Activated CD4-positive, alpha-beta T cell treated with anti-CD3 and anti-CD28 coated beads, Interleukin-2, amount 50 U/mL, for 1 hour (primary cell): ENCODE measurements at places on chromosomes 13 and 19.
A peak's percentile ranks its signal among the peaks of the same experiment; 100 is the strongest.

DNA sequence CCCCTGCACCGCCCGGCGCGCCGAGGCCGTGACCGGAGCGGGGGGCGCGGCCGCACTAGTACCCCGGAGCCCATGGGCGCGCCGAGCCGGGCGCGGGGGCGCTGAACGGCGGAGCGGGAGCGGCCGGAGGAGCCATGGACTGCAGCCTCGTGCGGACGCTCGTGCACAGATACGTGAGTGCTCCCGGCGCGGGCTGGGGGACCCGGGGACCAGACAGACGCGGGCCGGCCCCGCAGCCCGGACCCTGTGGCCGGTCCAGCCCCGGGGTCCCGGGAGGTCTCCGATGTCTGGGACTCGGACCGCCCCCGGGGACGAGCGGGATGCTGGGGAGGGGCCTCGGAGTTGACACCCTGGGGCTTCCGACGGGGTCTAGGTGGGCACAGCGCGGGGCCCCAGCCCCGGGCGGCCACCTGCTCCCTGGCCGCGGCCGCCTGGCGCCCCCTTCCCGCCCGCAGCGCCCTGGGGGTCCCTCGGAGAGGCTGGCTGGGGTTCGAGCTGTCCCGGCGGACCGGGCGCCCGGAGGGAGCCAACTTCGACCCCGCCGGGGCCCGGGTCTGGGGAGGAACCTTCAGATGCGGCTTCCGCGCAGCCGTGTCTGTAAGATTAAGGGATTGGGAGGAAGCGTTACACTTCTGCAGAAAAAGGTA is 568 bp downstream of the ATP11A start:
- DNase-seq: peak; percentile 11

DNA sequence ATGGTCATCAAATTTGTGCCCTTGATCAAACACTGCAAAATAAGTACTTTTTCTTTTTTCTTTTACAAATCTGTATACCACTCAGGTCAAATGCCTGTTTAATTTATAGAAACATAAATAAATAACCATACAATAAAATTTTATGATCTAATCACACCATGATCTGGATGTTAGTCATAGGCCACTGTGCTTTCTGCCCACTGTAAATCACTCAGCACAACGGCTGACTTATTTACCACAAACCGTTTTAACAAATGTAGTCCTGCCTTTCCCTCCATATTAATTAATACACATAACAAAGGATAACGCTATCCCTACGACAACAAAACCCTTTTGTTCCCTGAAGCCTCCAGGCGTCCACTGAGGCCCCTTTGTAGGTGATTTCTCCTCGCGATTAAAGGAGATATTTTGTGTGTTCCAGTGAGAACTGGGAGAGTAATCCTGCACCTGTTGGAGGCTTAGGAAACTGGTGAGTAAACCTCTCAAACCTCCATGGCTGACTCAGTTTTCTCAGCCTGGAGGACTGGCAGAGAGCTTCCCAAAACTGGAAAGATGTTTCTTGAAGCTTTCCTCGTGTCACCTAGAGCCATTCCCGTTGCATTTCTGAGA is 477.1 kb upstream of the SGCG start:
- DNase-seq: no peak

DNA sequence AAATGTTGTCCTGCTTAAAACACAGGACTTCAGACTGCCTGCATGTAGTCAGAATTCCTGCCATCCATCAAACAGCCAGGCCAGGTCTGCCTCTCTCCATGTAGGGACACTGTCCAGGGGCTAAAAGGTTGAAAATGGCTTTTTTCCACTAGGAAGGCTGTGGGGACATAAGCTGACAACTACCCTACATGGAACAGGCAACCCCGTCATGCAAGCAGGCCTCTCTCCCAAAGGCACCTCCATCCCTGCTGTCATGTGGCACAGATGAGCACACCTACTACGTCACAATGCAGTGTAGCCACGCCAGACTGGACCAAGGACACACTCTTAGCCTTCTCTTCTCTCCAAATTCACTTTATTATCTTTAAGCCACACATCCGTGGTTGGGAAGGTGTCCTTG is 40.8 kb downstream of the LATS2 start:
- no peak for DNase-seq

DNA sequence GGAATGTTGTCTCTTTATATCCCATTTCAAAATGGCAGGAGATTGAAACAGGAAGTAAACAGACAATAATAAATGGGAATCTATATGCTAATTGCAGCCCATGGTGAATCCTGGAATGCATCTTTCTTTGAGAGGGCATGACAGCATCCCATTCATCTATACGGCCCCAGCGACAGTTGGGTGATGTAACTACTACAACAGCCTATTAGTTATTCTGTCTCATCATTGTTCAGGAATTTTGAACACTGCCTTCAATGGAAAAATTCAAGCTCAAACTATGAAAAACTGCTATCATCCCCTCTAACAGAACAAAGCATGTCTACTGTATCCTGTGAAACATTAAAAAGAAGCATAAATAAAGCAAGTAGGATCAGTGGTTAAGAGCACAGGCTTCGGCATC is 262.1 kb downstream of the DCT start:
- no peak for DNase-seq

DNA sequence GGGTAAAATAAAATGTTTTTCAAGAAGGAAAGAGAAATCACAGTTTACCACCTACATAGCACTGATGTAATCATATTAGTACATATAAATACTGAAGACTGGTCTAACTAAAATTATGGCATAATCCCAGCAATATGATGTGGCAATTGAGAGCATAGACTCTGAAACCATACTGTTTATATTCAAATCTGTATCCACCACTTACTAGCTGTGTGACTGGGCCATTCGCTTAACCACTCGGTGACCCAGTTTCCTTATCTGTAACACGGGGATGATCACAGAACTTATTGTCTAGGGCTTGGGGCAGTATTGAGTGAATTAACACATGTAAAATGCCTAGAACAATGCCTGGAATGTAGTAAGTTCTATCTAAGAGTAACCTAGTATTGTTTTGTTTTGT is 13.1 kb upstream of the GTF3A start:
- DNase-seq: no peak

DNA sequence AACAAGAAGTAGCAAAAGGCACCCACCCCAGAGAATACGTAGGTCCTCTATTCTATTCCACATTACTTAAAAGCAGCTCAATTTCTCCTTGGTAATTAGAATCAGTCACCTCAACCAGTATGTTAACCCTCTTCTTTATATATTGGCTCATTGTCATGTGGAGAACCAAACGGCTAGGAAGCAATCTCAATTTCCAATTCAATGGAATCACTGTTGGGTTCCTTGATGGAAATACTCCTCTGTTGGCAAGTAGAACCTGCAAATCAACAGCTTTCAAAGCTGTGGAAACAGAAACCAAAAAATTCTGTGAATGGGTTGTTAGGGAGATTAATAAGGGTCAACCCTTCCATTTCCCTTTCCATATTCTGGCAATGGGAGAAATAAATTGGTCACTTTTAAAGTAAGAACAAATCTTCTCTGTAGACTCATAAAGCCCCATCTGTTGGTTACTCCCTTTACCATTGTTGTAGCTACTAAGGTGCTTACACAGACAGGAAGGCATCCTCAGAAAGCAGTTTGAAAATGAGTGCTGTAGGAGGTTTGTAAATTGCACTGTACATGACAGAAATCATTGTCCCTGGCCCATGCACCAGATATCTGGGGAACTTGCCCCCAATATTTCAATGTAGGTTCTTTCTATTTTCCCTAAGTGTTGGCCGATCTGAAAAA is 138.6 kb upstream of the UFM1 start:
- DNase-seq: no peak

GRCh38 chr19:50910722-50911121 is 473 bp downstream of the KLK4 start:
- DNase-seq: no peak

- DNase-seq: peak; percentile 75
Observed at GRCh38 chr19:49506575-49507105, 5.8 kb upstream of the FCGRT start.

DNA sequence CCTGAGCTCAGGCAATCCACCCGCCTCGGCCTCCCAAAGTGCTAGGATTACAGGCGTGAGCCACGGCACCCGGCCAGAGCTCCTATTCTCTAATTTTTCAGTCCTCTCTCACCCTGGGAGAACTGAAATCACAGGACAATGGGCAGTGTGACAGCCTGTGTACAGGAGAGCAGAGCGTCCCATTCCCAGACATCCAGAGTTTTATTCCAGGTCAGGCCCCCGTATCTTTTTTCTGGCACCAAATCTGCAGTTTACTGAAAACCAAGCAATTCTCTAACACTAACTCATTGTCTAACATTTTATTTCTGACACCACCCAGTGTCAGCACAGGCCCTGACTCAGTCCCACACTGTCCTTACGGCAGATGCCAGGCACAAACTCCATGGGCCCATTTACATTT is 6.7 kb downstream of the ZNF708 start:
- no peak for DNase-seq

GRCh38 chr13:46386392-46387063 is 524 bp downstream of the RUBCNL start:
- no peak for DNase-seq

GRCh38 chr13:41668130-41668757 is 210.9 kb downstream of the RGCC start:
- DNase-seq: no peak

DNA sequence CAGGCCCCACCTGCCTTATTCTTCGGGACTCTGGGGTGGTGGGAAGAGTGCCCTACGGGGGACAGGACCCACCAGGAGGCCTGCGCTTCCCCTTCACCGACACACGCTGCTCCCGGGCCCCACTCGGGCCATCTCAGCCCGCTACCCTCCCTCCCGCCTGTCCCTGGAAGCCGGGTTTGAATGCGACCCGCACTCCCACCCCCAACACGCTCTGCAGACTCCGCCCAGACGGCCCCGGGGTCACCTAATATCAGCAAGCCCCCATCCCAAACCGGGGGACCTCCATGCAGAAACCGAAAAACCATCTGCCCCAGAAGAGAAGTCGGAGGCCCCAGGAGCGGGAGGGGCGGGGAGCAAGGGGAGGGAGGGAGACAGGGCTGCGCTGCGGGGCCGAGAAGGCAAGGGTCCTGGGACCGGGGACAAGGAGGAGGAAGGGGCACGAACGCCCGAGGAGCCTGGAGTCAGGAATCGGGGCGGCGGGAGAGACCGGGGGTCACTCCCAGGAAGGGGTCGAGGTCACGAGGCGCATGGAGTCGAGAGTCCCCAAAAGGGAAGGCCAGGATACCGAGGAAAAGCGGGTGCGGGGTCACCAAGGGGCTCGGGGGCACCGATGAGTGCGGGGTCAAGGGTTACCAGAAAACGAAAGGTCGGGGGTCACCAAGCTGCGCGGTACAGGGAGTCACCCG is 766 bp downstream of the SBNO2 start:
- no peak for DNase-seq

- DNase-seq: peak; percentile 4
Observed at GRCh38 chr19:52170863-52171320, 529 bp downstream of the ZNF836 start.

GRCh38 chr13:35388441-35389355 is 87.8 kb downstream of the MAB21L1 start:
- DNase-seq: no peak

- DNase-seq: no peak
Observed at GRCh38 chr13:77492982-77493381, 42.5 kb upstream of the SCEL start.

DNA sequence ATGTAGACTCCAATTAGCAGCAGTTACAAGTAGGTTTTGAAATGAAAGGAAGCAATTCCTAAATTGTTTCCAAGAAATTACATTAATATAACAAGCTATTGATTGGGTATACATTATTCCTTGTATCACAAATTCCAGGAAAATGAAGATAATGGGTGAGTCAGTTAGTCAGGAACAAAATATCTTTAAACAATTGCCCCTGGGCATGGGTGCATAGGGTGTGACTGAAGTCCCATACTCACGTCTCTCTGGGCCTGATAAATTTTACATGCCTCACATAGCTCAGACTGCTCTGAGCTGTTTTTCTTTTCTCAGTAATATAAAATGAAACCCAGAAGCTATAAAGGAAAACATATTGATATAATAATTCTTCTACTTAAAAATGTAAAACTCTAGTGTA is 87.8 kb downstream of the FNDC3A start:
- DNase-seq: no peak

GRCh38 chr19:5953030-5953589 is 24.8 kb downstream of the RANBP3 start:
- no peak for DNase-seq

DNA sequence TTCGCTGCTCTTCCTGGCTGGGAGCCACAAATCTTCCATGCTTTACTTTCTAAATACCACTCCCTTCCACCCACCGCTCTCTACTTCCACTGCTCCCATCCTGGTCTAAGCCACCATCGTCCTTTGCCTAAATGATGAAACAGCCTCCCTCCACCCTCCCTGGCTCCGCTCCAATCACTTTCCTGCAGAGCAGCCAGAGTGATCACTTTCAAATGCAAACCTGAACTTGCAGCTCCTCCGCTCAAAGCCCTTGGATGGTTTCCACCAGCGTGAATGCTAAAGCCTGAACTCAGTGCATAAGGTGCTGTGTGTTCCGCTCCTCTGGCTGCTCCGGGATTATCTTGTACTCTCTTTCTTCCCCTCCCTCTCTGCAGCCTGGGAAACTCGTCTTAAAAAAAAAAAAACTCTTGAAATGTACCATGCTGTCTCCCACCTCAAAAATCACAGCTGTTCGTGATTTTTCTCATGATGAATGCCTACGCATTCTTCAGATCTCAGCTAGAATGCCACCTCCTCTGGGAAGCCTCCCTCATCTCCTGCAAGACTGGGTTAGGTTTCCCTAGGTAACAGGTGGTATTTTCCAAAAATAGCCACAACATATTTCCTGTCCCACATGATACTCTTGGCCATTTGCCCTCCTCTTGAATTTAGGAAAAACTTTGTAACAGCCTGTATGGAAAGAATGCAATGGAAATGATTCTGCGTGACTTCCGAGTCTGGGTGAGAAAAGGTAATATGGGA is 3.7 kb upstream of the SIN3B start:
- DNase-seq: no peak

DNA sequence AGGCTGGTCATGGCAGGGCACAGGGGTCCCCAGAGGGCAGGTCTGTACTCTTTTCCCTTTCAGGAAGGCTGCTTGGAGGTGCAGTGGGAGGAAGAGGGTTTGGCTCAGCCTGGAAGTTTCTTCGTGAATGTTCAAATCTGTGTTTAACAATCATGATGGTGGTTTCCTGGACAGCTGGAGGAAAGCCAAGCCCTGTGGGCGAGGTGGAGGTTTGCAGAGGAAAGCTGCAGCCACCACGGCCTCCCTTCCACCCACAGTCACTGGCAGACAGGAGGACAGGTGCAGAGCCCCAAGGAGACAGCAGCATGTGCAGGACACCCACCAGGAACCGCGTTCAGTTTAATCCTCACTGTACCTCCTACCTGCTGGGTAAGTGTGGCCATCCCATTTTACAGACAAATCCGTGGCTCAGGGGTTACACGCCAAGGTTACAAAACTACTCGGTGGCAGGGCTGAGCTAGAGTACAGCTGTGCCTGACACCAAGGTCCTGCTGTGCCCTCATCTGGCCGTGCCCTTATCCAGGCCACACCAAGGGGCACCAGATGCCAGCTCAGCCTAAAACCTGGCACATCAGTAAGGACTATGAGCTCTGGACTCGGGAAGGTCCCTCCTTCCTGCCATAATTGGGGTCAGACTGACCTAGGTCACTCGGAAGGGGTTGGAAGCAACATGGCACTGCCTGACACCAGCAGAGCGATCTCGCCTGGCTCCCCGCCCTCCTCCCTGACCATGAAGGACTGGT is 34.1 kb downstream of the SUGP2 start:
- DNase-seq: no peak
